Fibroblast of skin of back (primary cell): ENCODE measurements at places on chromosomes 1 and 21.

- no peak for DNase-seq
These were observed 1748.4 kb downstream of the MRPL39 start for GRCh38 chr21:23858878-23859277.

DNA sequence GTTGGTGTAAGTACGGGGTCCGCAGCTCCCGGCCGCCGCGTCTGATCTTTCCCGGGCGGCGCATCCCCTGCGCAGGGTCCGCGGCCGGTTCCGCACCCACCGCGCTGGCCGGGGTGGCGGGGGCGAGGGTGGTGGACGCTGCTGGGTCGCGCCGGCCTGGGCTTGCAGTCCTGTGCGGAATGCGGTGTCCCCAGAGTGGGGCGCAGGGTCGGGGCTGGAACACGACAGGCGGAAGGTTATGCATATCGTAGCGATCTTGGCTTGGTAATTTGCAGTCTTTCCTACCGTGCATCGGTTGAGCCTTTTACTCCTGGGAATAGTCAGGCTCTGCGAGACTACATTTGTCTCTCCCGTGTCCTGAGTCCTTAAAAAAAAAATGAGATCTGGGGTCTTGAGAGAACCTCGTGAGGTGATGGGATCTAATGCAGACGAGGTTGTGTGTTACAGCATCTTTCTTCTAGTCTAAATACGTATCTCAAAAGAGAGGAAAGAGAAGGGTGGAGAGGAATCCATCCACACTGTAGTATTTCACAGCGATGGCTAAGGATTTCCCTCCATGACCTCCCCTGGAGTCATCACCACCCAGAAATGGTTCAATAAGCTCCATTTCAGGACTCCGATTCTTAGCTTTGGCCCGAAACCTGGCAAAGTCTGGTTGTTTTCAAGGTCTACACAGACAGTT lies 572 bp downstream of the ATP1B1 start:
- DNase-seq = peak; percentile 42

GRCh38 chr21:35942211-35943144 lies 117.8 kb downstream of the SETD4 start:
- no peak for DNase-seq

DNA sequence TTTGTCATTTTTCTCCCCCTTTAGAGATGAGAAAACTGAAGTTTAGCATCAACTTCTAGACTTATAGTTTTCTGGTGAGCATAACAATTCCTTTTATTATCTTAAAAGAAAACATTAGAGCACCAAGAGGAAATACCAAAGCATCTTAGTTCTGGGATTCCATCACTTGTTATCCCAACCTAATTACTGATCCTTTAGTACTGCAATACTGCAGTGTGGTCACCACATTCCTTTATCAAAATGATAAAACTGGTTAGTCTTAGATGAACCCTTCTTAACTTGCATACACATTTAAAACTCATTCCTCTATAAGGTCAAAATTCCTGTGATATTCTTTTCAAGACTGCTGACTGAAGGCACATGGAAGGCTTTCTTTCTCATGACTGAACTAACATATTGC lies 23.1 kb downstream of the SOD1 start:
- DNase-seq = peak; percentile 83

GRCh38 chr1:225763716-225764548 lies 13.7 kb upstream of the SRP9 start:
- peak; percentile 86 for DNase-seq
